ENCODE measurements at places on chromosomes 2 and 18.

GRCh38 chr2:144140891-144141290 is 379.0 kb downstream of the ZEB2 start:
- no peak for DNase-seq

DNA sequence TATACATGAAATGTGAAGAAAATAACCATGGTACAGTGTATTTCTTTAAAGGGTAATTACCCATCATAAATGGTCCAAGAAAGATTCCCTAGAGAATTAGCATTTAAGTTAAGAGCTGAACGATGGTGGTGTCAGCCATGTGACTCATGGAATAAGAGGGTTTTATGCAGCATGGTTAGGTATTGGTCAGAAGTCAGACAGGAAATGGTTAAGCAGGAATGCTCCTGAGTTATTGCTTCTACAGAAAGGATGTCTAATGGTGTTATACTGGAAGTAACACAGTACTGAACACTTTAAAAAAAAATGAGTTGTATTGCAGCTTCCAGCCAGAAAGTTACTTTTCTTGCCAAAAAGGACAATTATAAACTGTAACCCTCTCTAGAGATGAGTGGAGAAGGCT is 72.7 kb upstream of the UBE2E3 start:
- no peak for DNase-seq

DNA sequence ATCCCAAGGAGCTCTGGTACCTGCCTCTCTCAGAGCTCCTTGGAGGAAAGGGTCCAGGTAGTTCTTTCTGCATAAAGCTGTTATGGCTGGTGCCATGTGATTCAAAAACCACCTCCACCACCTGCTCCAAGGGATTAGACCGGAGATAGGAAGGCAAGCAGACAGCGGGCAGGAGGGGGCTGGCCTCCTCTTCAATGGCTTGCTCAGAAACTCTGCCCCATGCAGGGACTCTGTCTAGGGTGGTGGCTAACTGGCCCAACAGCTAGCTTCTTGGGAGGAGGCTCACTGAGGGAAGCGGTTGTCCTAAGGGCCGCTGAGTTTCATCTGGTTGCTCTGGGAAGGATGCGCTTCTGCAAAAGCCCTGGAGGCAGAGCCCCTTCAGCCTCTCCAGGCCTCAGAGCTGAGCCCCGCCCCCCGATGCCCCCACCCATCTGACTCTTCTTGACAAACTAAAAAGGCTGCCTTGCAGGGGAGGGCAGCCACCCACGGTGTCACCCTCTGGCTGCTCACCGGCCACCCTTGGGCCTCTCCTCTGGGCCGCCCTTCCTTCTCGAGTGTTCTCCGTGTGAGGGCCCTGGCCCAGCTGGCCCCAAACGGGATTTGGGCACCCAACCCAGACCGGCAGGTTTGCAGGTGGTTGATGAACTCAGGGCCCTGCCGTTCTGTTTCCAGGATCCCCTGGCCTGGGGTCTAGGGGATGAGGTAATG is 90.2 kb downstream of the MCFD2 start:
- no peak for DNase-seq

DNA sequence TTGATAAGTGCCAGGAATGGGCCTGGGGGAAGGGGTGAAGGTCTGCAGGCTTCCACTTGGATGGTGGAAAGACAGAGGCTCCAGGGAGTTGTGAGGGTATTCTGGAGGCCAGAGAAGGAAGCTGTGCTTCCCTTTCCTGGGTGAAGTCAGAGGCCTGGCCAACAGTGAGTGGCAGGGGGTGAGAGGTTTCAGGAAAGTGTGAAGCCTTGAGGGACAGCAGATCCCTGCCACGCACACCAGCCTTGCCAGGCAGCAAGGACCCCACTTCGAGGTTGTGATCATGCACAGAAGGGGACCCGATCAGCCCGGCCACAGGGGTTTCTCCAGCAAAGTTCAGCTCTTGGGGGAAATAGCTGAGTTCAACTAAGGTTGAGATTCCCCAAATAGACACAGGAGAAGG is 66.5 kb downstream of the SMAD7 start:
- DNase-seq: no peak

DNA sequence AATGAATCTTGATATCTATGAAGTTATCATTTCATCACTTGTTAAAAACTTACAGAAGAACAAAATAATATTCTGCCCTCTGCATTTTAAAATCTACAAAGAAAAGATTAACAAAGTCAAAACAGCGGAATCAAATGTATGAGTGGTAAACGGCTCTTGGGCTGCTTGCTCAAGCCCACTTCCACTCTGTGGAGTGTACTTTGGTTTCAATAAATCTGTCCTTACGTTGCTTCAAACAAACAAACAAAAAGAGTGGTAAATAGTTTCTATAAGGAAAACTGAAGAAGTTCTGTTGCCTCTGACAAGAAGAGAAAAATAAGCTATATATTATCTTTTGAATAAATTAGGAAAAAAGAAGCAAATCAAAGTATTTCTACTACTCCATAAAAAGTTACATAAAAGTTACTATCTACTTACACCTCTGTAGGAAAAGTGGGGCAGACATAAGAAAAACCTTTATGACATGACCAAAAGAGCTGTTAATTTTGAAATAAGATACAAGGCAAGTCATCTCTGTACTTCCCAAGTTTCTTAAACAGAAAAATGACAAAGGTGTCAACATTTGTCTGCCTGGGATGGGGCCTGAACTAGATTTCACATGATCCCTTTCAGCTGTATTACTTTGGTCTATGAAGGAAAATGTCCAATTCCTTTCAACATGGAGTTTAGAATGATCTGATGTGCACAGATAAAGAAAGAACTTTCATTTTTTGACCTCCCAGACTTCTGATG is 56.5 kb downstream of the MGAT4A start:
- no peak for DNase-seq

- DNase-seq: peak; percentile 75
Observed at GRCh38 chr18:79798999-79799370, 1.2 kb downstream of the KCNG2 start.
